Glomerular endothelial cell (primary cell): ENCODE measurements at places on chromosomes 6 and 20. TPM values are rescaled to one million over a fixed set of nuclear protein-coding genes. Genes with fewer than 3 reads are reported as not detected.

KDM1B gene
- total RNA-seq: 7.9 and 13.5 TPM in 2 replicates

SLC22A3 gene
- 0.58 and 0.70 TPM in 2 replicates for total RNA-seq

TXLNB gene
- 0.73 and 0.99 TPM in 2 replicates for total RNA-seq

LINC00237 gene
- total RNA-seq: not detected in 2 replicates
